Stimulated activated CD8-positive, alpha-beta memory T cell treated with anti-CD3 and anti-CD28 coated beads, Interleukin-7, amount 100 ng/mL, for 1 hour (primary cell): ENCODE measurements at places on chromosomes 6 and 20.

DNA sequence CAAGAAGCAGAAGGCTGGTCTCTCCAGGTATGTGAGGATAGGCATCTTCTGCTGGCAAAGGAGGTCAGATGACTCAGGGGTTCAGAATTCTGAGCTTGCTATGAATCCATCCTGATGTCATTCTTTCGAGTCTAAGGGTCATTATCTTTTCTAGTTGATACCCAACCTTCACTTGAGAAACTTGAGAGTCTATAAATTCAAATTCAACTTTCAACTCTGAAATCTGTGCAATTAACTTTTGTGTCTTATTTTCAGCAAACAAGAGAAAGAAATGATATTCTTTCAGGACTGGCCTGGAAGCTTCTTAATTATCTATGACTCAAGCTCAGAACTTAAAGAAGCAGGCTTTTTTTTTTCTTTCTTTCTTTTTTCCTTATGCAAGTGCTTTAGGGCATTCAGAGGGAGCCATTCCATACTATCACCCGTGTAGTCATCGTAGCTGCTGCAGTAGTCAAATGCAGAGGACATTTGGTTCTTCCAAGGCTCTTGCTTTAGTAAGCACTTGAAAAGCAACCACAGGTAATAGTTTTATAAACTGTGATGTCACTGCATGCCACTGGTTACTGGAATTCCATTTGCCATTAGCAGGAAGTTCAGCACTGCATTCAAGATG is 93.0 kb downstream of the ADTRP start:
- DNase-seq: no peak

GRCh38 chr6:15661853-15662325 is 939 bp downstream of the DTNBP1 start:
- no peak for DNase-seq

DNA sequence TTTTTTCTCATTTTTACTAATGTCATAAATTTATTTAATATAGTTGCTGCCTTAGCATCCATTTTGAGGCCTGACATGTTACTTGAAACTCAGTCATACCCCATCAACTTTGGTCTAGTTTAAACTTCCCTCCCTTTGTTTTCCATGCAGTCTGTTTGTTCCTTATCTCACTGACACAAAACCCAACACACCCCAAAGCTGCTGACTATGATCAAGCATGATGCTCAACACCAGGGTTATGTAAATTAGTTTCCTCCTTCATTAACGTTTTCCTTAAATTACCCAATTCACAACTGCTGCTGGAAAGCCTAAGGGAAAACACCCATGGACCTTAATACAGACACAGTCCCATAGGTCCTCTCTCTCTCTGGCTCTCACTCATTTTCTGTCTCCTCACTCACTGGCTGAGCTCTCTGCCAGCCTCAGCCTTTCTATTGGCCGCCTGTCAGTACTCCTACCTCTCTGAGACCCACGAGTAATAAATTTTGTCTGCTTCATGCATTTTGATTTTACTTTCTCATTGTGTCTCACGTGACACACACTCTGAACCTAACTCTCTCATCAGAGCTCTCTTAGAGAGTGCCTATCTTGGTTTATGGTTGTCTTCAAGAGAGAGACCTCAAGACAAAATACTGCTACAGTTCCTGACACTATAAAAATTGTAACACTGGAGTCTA is 904.5 kb downstream of the C6orf118 start:
- no peak for DNase-seq

DNA sequence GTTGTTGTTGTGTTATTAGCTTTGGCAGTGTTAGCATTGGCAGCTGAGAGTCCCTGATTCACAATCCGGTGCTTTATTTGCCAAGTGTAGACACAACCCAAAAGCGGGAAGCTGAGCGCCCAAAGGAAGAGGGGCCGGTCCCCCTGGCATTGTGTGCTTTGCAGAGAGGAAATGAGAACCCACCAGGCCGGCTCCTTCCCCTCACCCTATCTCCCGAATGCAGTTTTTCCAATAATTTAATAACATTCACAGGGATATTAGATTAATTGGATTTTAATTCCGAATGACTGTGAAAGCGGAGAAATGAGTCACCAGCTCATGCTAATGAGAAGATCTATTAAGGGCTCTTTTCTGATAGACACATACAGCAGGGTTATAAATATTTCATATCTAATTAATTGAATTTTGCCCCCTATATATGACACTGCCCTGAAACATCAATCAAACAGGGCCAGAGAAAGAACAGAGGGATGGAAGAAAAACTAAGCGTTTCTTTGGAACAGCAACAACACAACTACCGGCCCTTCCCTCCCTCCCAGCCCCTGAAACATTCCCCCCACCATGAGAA is 143.8 kb downstream of the MBOAT1 start:
- DNase-seq: no peak

DNA sequence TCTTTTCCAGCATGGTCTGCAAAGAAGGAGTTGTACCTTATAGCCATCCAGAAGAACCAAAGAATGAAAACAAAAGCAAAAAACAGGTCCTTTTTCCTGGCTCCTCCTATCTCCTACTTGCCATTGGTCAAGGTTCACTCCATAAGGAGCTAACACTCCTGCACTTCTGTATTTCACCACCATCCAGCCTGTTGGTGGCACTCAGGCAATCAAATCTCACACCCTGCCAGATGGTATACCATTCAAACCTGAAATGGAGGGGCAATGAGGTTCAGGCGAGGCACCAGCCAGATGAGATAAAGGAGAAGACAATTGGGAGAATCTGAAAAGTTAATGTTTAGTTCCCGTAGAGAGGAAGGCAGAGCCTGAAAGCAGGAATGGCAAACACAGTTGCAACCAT is 203.8 kb downstream of the ALDH8A1 start:
- DNase-seq: no peak

GRCh38 chr20:59453759-59454560 is 150.4 kb upstream of the PHACTR3 start:
- DNase-seq: no peak

DNA sequence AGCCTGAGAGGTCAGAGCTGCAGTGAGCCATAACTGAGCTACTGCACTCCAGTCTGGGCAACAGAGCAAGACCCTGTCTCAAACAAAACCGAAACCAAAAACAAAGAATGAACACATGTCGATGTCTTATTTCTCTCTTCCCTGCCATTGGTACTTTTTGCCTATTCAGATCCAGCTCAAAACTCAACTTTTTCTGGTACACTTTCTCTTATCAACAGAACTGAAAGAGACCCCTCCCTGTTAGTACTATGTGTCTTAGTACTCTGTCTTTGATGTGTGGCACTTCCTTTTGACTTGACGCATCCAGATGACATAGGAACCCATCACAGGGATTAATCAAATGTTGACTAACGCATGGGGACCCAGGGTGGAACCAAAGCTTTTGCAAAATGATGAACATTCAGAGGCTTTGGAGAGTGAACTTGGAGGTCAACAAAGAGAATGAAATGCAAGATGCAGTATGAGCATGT is 44.8 kb downstream of the AKAP12 start:
- DNase-seq: no peak

- DNase-seq: no peak
Observed at GRCh38 chr6:127570739-127571389, 6.1 kb upstream of the C6orf58 start.

DNA sequence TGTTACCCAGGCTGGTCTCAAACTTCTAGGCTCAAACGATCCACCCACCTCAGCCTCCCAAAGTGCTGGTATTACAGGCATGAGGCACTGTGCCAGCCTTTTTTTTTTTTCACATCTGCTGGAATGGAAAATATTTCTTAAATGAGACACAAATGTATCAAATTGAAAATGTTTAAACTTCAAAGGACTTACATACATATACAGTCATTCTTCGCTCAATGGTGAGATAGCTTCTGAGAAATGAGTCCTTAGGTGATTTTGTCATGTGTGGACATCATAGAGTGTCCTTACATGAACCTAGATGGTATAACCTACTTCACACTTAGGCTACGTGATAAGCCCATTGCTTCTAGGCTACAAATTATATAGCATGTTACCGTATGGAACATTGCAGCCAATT is 43.1 kb downstream of the MICA start:
- DNase-seq: no peak

- no peak for DNase-seq
Observed at GRCh38 chr6:127146932-127147331, 28.5 kb downstream of the RSPO3 start.

GRCh38 chr6:26180346-26180745 is 93.1 kb downstream of the HFE start:
- DNase-seq: no peak

- DNase-seq: no peak
Observed at GRCh38 chr20:24701668-24702067, 232.2 kb downstream of the SYNDIG1 start.

DNA sequence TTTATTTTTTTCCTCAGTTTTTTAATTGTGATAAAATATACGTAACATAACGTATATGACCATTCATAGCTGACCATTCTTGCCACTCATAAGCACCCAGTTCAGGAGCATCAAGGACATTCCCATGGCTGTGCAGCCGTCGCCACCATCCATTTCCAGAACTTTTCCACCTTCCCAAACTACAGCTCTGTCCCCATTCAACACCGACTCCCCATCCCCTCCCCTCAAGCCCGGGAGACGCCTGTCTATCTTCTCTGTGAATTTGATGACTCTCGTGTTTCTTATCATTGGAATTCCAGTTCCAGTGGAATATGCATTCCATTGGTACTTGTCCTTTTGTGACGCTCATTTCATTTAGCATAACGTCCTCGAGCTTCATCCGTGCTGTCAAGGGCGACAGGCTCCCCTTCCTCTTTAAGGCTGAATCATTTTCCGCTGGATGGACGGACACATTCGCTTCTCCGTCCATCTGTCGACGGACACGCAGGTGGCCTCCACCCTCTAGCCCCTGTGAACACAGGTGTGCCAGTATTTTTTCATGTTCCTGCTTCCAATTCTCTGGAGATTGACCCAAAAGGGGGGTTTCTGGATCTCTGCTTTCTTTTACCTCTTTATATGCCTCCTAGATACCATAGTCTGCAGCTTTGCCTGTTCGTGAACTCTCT is 88.1 kb downstream of the YTHDF1 start:
- DNase-seq: no peak
